ENCODE measurements at places on chromosomes 16 and 17.

DNA sequence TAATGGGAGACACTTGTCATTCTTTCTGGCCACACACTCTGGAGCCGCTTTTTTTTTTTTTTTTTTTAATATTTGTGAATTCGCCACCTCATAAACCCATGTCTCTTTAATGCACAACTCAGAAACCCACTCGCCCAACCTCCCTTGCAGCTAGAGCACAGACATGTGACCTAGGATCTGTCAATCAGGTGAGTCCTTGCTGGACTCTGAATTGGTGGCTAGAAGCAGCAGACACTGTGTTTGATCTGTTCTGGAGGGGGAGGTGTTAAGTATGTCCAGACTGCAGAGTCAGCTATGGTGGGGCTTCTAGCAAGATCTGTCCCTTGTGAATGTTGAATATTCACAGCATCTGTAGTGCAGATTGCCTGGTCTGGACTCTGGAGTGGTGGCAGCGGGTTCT, 112.1 kb downstream of the PRKCB start:
- no peak for DNase-seq

GRCh38 chr16:11133344-11133943, 122.6 kb downstream of the SOCS1 start:
- DNase-seq = no peak

DNA sequence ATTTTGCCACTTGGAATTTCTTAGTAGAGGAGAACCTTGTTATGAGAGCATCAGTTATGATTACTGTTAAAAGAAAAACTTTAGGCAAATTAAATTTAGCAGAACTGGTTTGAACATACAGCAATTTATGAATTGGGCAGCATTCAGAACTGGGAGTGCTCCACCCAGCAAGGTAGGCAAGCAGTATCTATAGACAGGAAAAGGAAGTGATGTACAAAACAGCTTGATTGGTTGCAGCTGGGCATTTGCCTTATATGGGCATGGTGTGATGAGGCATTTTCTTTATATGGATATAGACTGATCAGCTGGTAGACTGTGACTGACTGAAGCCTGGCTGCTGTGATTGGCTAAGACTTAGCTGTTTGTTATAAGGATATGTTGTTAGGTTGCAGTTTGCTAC, 17.6 kb upstream of the CYLD start:
- DNase-seq = no peak

DNA sequence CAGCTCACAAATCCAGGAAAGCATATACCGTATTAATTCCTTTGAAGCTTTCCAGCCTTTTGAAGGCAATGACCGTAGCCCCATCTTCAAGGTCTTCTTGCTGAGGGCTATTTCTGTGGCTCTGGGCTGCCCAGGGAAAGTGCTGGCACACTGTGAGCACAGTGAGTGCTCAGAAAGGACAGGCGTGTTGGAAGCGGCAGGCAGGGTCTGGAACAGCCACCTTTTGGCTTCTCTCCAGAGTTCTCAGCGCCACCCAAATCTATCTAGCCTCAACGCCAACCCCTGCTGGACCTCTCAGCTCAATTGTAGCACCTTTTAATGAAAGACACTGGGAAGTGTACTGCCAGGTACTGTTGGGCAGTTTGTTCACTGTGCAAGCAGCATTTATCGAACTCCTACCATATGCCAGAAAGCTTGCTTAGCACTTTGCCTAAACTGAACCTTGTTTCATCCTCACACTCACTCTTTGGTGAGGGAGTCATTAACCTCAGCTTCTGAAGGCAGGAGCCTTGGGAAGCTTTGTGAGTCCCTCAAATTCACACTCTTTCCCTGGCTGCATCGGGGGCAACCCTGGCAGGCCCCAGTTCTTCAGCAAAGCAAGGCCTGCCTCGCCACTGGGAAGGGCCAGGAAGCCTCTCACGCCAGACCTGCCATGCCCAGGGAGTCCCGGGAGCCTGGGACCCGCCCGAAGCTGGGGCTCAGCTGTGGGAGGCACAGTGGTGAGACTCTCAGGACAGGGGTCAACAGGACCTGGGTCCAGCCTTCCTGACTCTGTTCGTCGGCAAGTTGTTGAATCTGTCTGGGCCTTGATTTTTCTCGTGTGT, 13.5 kb upstream of the CIBAR2 start:
- DNase-seq = no peak

- DNase-seq = no peak
These were observed 2.4 kb downstream of the MEAK7 start for GRCh38 chr16:84502075-84502474.

DNA sequence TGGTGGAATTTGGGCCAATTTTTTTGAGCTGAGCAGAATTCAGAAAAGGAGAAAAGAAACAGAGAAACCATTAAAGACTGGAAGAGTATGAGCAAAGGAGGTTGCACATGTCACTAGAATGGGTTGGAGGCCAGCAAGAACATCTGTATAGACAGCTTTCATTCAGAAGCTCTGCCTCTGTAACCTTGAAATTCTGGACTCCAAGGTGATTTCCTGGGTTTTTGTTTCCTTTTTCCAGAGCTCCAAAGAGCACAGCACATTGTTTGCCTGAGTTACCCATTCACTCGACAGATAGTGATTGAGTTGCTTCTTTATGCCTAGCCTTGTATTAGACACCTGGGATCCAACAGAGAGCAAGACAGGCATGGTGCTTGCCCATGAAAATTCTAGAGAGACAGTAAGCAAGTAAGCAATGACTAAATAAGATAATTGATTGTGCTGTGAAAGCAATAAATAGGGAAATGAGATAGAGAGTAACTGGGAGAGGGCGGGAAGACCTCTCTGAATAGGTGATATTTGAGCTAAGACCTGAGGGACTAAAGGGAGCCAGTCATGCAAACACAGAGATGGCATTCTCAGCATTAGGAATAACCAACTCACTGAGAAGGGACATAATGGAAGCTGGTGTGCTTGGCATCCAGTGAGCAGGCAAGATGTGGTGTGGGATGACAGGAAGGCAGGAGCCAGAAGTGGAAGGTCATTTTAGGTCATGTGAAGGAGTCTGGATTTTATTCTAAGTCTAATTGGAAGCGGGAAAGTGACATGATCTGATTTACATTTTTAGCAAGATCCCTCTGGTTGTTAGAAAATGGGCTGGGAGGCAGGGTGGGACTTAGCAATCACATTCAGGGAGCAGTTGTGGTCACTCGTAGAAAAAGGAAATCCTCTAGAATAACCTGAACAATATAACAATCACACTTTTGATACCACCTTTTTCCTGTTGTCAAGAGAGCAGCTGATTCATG, 197.5 kb downstream of the HS3ST3A1 start:
- DNase-seq = no peak

DNA sequence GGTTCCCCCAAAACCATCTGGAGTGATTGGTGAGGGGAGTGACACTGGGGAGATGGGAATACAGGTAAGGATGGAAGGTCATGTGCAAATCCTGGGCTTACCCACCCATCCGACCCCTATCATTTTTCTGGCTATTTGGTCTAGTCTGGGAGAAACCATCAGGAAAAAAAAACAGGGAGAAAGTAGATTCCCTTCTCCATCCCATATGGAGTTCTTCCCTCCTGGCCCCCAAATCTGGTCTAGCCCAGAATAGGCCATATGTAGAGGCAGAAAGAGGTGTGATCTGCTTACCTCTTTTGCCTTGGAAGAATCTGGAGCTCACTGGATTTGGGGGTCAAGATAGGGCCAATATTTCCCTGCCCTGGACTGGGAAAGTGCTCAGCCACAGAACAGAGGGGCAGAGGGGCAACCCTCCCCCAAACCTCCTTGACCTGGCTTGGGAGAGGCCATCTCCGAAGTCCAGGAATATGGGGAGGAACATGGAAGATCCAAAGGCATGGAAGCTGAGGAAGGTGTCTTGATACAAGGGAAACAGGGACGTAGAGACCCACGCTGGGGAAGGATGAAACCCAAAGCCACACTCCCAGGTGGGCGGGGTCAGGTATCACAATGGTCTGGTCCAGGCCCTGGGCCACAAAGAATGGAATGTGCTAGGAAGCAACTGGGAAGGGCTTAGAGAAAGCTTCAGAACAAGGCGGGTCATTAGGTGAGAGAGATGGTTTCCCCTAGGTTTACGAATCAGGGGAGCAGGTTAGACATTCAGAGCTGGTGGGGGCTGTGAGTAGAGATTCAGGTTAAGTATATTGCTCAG, 16.2 kb downstream of the CHRNB1 start:
- no peak for DNase-seq

DNA sequence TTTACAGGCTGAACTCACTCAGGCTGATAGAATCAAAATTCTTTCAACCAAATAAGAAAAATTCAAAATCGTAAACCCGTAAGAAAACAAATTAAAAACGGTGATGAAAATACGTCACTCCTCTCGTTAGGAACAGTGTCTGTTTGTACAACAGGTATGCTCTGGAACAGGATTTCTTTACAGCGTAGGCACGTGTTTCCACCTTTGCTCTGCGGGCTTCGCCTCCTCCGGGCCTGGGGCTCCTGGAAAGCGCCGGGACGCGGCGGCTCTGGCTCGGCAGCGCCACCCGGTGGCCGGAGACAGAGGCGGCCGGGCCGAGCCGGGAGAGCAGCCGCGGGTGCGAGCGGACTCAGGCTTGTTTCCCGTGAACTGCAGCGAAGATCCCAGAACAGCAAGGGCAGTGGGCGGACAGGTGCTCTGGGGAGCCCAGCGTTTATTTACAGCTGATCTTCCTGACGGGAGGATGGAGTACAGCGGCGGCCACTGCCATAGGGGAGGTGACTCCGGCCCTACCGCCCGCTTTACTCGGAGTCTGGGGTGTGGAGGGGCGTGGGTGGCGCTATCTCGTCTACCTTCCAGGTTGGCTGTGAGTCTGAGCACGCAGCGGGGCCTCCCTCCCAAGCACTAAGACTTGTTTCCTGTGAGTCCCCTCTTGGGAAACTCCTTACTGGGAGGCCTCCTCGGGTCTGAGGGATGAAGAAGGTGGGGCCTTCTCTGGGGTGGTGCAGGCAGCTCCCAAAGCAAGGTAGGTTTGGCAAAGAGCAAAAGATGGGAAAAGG, 40.5 kb upstream of the ATP2A3 start:
- DNase-seq = no peak

DNA sequence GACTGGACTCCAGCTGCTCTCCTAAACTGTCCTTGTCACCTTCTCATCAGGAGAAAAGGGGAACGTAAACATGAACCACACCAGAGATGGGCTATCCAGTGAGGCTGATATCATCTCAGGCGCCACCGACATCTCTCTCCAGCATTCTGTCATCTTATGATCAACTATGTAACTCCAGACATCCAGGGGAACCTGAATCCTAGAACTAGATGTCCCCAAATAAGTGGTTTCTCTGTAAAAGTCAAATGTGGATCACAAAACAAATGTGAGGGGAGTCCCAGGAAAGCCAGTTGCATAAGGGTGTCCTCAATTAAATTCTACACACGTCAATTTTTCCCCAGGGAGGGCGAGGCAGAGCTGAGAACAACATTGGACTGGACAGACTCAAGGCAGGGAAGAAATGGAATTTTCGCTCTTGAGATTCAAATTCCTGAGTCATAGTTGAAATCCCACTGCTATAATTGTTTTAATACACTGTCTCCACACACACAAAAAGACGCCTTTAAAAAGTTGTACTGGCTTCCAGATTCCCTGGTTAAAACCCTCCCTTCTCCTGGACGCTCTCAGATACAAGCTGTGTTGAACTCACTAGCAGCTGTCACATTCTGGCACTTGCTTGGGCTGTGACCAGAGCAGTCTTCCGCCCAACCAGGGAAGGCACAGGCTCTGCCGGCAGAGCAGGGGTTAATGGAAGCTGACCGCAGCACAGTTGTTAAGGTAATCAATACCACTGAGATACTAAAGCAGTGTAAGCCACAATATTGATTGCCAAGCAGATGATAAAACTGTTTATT, 62.6 kb downstream of the ZFHX3 start:
- no peak for DNase-seq

DNA sequence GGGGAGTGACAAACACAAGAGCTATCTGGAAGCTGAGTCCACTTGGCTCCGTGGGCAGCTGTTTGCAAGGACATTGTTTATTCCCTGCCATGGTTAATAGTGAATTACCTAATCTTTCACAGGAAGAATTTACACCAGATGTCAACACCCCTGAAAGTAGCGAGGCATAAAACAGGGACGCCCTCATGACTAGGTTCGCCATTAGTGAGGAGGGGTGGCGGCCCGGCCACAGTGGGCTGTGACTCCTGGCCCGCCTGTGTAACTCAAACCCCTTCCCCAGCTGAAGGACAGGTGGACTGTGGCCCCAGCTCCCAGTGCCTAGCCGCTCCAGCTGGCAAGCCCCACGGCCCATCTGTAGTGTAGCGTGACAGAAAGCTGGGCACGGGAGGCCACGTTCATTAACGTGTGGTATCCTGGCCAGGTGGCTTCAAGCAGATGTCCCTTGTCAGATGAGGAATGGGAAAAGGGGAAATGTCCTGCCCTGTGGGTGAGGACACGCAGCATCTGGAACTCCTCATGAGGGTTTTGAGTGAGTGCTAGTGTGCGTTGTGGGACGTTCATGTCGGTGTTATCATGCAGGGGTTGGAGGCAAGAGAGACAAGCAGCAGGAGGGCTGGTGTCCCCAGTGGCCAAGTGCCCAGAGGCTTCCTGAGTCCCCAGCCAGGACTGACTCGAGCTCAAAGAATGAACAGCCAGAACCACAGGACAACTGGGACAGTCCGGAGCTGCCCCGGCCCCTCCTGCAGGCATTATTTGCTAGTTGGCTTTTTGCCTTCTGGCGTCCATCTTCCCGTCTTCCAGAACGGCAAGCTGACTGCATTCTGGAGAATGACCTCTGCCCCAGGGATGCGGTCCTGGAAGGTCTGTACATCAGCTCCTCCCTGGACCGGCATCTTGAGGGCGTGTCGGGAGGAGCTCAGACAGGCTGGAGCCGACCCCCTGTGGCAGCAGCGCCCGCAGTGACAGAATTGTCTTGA, 19.2 kb downstream of the KDM8 start:
- no peak for DNase-seq

GRCh38 chr16:19805459-19806162, 79.0 kb downstream of the GPRC5B start:
- DNase-seq = no peak

- DNase-seq = no peak
These were observed 25.6 kb downstream of the SLC7A5 start for GRCh38 chr16:87843678-87844105.

GRCh38 chr17:2155573-2155972, 100.7 kb downstream of the HIC1 start:
- DNase-seq = no peak

- no peak for DNase-seq
These were observed 4.5 kb downstream of the CCL18 start for GRCh38 chr17:36068524-36068923.

GRCh38 chr17:58786586-58787295, 31.1 kb downstream of the PPM1E start:
- no peak for DNase-seq

- peak; percentile 13 for DNase-seq
These were observed 24.5 kb downstream of the STXBP4 start for GRCh38 chr17:54992797-54993639.

GRCh38 chr17:75601057-75601987, 13.7 kb downstream of the MYO15B start:
- DNase-seq = peak; percentile 19

- no peak for DNase-seq
These were observed 86.3 kb downstream of the MYH11 start for GRCh38 chr16:15770512-15770911.

- no peak for DNase-seq
These were observed 90.5 kb upstream of the HSBP1 start for GRCh38 chr16:83717308-83717707.
